Ovary (tissue), 10 donors: ENCODE measurements at places on chromosomes 7 and 10. TPM values are rescaled to one million over a fixed set of nuclear protein-coding genes. Genes with fewer than 3 reads are reported as not detected.

DNA sequence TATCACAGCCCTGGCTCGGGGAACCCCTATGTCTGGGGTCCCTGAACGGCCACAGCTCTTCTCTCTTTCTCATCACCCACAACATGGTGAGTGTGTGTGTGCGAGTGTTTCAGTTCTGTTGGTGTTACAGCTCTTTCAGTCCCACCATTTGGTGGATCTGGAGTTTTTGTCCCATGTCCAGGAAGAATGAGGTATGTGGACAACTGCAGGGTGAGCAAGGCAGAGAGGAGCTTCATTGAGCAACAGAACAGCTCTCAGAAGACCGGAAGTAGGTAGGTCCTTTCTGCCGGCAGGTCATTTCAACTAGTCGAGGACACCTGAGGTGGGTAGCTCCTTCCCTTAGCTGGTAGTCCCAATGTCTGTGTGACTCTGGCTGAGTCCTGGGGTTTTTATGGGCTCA is 9.5 kb downstream of the PAX4 start:
- no peak for DNase-seq

- DNase-seq, result no peak
Observed at GRCh38 chr7:77226357-77226839, 26.8 kb upstream of the FGL2 start.

GRCh38 chr10:108561649-108562048 is 1361.7 kb downstream of the XPNPEP1 start:
- no peak for DNase-seq

DNA sequence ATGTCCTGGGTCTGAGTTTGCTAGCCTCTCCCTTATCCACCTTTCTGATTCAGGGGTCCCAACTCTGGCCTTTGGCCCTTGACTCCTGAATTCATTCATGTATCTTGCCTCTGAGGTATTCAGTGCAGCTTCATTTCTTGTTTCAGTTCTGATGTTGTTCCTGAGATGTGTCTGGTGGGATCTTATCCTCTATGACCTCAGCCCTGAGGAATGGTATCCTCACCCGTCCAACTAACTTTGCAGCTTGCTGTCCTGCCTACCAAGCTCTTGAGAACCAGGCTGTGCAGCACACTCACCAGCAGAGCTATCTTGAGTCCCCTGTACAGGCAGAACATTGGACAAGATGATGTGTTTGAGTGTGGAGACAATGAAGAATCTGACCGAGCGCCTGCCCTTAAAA is 13.8 kb downstream of the SUFU start:
- no peak for DNase-seq

- no peak for DNase-seq
Observed at GRCh38 chr10:37003126-37003525, 122.3 kb upstream of the ANKRD30A start.

- DNase-seq, result no peak
Observed at GRCh38 chr7:33250421-33250871, 121.1 kb downstream of the BBS9 start.

DNA sequence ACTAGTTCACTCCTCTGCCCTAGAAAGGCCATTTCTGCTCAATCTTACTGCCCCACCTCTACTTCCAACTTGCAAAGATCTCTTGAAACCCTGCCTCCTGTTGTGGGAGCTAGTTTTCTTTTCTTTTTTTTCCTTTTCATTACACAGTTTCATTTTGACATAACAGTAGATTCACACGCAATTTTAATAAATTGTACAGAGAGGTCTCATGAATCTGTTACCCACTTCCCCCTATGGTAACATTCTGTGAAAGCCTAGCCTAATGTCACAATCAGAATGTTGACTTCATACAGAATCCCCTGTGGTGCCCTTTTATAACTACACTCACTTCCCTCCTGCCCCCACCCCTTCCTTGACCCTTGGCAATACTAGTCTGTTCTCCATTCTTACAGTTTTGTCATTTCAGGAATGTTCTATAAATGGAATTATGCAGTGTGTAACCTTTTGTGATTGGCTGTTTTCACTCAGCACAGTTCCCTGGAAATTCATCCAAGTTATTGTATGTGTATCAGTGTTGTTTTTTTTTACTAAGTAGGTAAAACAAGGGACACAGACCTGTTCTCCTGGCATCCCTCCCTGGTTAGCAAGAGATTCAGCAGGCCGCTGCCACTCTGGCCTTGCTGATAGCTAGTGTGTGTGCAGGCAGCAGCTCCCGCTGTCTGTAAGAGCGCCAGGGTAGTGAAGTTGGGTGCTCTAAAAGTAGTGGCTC is 21.5 kb downstream of the CHST3 start:
- DNase-seq, result peak; percentile 63

GRCh38 chr10:8543361-8544056 is 489.0 kb downstream of the GATA3 start:
- no peak for DNase-seq

- no peak for DNase-seq
Observed at GRCh38 chr7:65475040-65475726, 101.5 kb downstream of the ZNF92 start.

DNA sequence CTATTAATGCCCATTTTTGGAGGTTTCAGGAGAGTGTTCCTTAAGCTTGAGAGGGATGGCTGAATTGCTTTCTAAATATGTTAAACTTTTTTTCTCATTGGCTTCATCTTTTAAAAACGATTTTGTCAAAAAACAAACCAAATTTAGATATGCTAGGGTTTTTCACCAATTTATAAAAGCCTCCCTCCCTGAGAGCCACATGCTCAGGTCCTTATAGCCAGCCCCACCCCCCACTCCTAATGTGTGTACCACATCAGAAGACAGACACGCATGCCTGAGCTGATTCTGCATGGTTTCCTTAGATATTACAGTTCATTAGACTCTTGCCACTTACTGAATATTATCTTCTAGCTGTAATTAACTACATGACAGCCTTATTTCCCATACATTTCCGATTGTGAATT is 2.0 kb downstream of the CUL1 start:
- no peak for DNase-seq

GRCh38 chr7:130275826-130276297 is 9.2 kb downstream of the CPA2 start:
- no peak for DNase-seq

DNA sequence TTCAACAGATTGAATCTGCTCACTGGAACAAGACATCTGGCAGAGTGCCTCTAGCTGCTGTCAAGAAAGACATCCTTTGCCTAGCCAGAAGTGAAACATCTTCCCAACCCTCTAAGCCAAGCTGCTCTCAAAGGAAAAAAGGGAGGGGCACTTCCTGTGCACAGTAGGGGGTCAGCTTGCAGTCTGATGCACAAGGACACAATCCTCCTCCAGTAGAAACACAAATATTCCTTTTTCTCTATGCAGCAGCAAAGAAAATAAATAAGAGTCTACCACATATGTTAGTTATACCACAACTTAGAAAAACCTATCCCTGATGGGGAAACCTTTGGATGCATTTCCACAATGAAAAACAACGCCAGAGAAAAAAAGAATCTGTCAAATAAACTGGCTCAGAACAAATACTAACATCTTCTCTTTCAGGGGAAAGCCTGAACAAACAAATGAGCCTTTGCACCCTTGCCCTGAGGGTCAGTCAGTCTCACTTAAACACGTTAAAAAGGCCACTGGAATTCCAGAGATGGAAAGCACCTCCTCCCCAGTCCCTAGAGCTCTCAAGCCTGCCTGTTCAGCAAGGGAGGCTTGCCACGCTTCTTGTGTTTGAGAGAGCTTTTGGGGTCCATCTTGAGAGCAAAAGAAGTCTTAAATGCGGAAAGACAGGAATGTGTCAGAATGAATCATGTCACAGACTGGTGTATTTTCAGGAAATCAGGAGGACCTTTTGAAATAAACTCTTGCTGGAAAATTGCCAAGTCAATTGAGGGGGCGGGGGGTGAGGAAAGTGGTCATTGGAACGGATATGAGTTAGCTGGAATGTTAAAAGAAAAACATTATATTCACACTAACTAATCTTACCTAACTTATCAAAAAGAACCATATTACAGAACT is 7.5 kb downstream of the LAMB1 start:
- DNase-seq, result no peak

- peak; percentile 59 for DNase-seq
Observed at GRCh38 chr10:6204063-6204340, 1.3 kb downstream of the PFKFB3 start.

DNA sequence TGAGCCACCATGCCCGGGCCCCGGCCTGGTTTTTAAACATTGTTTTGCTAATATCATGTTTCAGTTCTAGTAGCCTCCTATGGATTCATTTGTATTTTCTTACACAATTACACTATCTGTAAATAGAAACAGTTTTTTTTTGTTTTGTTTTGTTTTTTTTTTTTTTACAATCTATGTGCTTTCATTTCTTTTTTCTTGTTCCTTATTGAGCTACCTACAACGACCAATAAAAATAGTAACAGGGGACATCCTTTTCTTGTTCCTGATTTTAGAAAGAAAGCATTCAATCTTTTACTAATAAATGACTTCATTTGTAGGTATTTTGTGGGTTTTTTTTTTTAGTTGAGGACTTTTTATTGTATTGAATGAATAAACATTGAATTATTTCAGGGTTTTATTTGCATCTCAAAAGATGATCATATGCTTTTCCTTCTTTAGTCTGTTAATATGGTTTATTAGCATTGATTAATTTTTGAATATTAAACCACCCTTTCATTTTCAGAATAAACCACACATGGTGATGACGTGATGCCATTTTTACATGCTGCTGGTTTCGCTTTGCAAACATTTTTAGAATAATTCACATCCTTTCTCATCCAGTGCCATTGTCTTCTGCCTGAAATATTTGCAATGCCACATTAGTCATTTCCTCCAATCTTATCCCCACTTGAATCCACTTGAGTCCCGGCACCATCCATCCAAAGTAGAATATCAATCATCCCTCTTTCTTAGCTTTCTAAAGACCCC is 18.1 kb upstream of the AKR1E2 start:
- no peak for DNase-seq

GRCh38 chr7:149559711-149560110 is 62.1 kb upstream of the ZNF746 start:
- no peak for DNase-seq

- DNase-seq, result no peak
Observed at GRCh38 chr7:131057794-131058070, 269.9 kb upstream of the MKLN1 start.

- DNase-seq, result no peak
Observed at GRCh38 chr7:22350466-22351328, 6.3 kb downstream of the RAPGEF5 start.

DNA sequence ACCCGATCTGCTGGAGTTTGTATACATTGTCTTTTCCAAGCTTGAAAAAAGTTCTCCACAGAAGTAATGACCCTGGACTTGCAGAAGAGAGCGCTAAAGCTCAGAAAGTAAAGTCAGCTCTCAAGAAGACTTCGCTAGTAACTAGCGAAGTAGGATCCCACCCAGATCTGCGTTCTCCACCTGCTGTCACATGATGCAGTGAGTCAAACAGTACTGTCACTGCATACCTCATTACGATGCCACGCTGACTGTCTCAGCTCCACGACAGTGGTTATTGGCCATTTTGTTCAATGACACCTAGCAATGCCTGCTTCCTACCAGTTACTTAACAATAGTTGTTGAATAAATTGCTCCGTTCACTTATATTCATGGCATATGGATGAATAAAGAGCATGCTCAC is 29.7 kb upstream of the SEC61G start:
- DNase-seq, result peak; percentile 38

GRCh38 chr7:96663457-96663856 is 46.2 kb downstream of the SEM1 start:
- DNase-seq, result no peak

DNA sequence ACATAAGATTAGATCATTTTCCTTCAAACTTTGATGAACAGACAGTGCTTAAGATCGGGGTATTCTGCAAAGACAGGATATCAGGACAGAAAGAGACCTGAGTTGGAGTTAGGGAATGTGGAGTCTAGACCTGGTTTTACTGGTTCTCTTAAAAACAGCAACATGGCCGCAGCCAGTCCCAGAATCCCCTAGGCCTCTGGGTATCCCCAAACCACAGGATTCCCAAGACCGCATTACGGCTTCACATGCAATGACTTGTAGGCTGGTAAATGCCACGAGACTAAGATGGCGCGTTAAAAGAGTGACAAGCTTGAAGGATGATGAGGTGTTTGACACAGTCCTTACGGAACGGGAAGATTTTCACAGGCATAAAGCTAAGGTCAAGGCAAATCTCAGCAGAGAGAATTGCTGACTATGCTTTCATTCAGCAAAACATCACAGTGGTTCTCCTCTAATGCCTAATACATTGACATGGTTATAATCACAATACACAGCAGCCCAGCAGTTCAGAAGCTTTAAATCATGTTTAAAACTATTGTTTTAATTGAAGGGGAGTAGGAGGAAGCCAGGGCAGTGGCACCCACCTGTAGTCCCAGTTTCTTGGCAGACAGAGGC is 32.9 kb downstream of the MPP7 start:
- DNase-seq, result no peak

GRCh38 chr10:77602231-77602912 is 35.2 kb downstream of the KCNMA1 start:
- DNase-seq, result no peak

DNA sequence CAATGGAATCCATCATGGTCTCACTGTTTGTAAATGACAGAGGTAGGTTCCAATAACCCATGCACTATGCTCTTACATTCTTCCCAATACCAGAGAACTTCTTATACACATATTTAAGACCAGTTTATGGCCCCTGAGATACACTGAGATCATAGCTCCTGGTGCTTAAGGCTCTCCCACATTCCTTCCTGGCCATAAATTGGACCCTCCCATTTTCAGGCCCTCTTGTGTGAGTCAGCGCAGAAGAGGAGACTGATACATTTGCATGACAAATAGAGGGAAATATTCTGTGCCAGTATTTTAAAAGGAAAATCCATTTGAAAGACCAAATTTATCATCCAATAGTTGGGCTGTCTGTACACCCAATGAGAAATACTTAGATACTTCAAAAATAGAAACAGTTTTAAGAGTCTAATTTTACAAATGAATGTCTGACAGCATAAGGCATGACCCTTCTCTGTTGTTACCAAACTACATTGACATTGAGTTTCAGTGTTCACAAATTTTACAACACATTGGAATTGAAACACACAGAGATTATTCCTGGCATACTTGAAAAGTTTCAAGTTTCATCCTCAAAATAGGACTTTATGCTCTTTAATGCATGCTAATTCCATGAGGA is 35.3 kb downstream of the SLC16A9 start:
- DNase-seq, result no peak

- no peak for DNase-seq
Observed at GRCh38 chr10:46197050-46197449, 89.7 kb upstream of the ANTXRL start.

GRCh38 chr7:148800677-148801076 is 83.4 kb downstream of the EZH2 start:
- DNase-seq, result no peak

Gene IFIT1B
- total RNA-seq, result not detected

Gene ADGRA1
- total RNA-seq, result not detected

Gene EN2
- not detected for total RNA-seq

Gene IL6
- 6.1 TPM for total RNA-seq

Gene MOGAT3
- total RNA-seq, result not detected

Gene ZPBP
- not detected for total RNA-seq

Gene ZNF248
- total RNA-seq, result 19.3 TPM
